ENCODE measurements at places on chromosomes 5 and 9. TPM values are rescaled to one million over a fixed set of nuclear protein-coding genes. Genes with fewer than 3 reads are reported as not detected.

BASP1 gene
- 116 TPM for total RNA-seq

IFNK gene
- total RNA-seq: not detected

DAB2IP gene
- total RNA-seq: 21.7 TPM

MYO10 gene
- 27.7 TPM for total RNA-seq

GABRA1 gene
- total RNA-seq: not detected

LCN10 gene
- total RNA-seq: not detected

IL31RA gene
- total RNA-seq: 0.24 TPM

LHX3 gene
- total RNA-seq: not detected

SMIM33 gene
- total RNA-seq: not detected

CDKN2B-AS1 gene
- 2.7 TPM for total RNA-seq

IGFBPL1 gene
- not detected for total RNA-seq

PDE4D gene
- total RNA-seq: 3.9 TPM

PWWP2A gene
- 16.4 TPM for total RNA-seq

SAPCD2 gene
- total RNA-seq: 4.1 TPM

PCDHGC4 gene
- 0.48 TPM for total RNA-seq
